ENCODE measurements at places on chromosomes 3 and 15.

- DNase-seq = no peak
Observed at GRCh38 chr15:42547918-42548248, 710 bp downstream of the LRRC57 start.

DNA sequence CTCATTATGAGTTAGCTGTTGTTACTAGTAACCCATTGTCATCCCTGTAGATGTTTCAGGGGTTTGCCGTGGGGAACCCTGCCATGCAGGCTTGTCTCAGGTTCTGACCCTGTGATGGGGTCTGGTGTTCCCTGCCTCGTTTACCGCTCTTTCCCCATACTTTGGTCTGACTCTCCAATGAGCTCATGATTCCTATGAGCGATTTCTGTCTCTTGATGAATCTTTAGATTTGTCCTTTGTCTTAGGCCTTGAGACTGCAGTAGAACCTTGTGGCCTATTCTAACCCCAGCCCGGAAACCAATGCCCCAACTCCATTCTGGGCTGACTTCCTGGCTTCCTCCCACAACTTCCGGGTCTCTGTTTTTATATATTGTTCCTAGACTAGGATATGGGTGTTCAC, 11.3 kb upstream of the IQGAP1 start:
- no peak for DNase-seq

DNA sequence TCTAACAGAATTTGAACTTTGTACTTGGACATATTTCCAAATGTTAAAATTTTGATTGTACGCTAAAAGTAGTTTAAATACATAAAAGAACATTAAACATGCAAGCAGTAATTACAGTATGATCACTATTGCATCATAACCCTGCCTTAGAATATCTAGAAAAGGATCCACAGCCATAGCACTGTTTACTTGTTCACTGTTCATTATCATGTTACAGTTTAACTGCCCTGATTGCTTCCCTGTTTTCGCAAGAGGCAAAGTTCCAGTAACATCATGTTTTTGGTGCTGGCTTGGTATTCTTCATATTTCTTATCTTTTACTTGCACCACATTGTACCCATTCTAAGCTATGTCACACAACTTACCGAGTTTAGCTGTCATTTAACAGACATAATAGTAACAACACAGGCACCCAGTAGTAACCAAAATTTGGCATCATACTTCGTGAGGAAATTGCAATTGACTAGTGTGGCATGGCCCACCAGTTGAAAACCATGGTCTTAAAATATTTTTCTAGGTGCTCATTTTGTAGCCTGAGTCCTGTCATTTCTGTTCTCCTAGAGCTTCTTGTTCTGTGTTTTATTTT, 13.3 kb upstream of the TMEM87A start:
- DNase-seq = no peak

GRCh38 chr15:44029940-44030568, 165.0 kb downstream of the FRMD5 start:
- DNase-seq = no peak

DNA sequence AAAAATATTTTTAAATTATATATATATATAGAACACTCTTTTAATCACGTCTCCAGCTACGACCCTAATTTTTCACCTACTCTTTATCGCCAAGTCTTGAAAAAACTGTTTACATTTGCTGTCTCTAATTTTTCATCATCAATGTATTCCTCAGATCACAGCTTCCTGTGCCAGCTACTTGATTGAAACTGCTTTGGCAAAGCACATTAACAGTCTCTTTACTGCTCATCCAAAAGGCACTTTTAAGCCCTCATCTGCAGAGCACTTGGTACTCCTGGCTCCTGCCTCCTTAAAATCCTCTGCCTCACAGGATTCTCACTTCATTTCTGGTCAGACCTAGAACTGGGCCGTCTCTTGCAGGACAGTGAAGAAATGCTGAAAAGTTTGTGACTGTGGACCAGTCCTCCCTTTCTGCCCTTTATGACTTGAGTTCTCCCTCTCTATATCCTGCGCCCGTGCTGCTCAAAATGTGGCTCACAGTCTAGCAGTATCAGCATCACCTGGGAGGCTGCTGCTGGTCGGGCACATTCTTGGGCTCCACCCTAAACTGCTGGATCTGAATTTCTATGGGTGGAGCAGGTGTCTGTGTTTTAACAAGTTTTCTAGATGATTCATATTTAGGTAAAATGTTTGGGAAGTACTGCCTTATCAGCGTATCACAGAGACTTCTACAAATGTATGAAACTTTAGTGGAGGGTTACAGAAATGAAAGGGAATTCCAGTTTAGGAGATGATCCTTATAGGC, 196.8 kb downstream of the ADAMTSL3 start:
- DNase-seq = no peak

DNA sequence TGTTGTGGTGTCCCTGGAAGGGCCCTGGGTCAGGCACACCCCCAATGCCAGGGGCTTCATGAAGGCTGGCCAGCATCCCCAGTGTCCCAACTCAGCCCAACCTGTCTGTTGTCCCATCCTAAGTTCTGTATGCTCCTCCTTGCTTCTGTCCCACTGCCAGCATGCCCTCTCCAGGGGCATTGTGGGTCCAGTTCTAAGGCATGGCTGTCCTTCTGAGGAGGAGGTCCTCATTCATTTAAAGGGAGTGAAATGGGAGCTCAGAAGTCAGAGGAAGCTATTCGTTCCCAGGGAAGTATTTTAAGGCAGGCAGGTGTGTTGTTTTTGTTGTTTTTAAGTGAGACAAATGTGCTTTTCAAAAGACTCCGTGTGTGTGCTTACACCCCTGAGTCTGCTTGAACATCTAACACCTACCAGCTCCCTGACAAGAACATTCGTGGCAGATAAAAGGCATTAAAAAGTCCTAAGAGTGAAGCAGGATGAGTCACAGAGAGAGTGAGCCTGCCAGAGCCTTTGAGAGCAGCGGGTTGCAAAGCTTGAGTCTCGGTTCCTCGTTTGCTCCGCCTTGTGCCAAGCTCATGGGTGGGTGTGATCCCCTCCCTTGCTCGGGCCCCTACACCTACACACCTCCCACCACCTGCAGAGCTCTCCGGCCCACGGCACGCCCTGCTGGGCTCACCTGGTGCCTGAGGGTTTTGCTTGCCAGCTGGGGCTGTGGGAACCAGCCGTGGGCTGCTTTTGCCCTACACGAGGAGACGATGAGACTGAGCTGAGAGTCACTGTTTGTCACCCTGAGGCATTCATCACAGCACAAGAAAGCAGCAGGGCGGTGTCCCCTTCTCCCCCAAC, 183.4 kb upstream of the TOPAZ1 start:
- DNase-seq = peak; percentile 83

- no peak for DNase-seq
Observed at GRCh38 chr3:16550305-16550675, 36.8 kb upstream of the RFTN1 start.

DNA sequence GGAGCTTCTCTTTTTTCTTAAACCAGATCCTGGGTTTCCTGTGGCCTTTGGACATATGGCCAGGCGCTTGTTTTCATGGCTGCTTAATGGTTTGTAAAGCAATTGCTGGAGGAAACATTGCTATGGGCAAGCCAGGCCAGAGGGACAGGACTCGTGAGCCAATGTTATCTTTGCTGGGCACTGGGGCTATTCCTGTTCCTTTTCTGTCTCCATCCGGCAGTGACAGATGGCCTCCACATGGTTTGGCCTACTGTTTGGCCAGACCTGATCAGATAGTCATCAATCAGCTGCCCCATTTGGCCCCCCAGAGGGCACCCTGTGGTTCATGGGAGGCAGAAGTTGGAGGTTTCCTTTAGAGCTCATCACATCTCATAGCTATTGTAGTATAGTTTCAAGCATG, 326.1 kb upstream of the ROPN1 start:
- DNase-seq = no peak

DNA sequence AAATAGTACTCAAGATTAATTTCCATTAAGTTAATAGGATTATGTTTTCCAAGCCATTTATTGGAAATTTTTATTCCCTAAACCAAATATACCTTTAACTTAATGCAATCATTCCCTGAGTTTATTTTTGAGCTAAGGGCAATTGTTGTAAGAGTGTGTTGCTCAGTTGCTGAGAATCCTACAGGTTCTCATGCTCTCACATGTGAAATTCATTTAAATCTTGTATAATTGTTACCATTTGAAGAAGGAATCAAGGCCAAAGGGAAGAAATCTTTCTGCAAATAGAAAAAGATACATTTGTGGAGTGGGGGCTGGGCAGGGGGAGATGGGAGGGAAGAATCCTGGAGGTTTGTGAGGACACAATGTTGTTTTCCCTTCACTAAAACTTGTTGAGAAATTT, 202.7 kb upstream of the STRIT1 start:
- DNase-seq = no peak

DNA sequence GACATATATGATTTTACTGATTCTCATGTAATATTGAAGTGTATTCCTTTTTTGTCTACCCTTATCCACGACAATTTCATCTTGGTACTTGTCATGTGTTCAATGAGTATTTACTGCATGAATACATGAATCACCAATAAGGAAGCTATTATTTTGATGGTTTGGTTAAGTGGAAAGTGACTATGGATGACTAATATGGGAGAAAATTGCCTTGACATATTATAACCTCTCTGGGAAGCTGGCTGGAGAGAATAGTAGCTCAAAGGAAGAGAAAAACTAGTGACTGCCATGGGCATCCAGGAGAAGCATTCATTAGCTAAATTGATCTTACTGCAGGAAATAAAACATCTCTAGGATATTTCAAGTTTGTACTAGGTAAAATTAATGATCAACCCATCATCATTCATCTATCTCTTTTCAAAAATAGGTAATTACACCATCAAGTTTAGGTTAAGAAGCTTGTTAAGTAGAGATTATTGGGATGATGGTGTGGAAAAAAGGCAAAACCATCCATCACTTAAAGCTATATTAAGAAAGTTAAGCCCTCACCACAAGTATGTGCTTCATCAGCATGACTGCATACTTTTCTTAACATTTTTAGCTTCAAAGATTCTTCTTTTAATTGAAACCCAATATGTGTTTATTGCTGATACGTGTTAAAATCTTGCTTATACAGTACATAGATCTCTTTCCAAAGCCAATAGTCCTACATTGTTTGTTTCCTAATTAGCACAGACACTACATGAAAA, 455.2 kb upstream of the ARPP21 start:
- no peak for DNase-seq

- DNase-seq = no peak
Observed at GRCh38 chr3:163384383-163384782, 1693.9 kb downstream of the SI start.

- peak; percentile 33 for DNase-seq
Observed at GRCh38 chr3:185630182-185630622, 44.1 kb downstream of the SENP2 start.

DNA sequence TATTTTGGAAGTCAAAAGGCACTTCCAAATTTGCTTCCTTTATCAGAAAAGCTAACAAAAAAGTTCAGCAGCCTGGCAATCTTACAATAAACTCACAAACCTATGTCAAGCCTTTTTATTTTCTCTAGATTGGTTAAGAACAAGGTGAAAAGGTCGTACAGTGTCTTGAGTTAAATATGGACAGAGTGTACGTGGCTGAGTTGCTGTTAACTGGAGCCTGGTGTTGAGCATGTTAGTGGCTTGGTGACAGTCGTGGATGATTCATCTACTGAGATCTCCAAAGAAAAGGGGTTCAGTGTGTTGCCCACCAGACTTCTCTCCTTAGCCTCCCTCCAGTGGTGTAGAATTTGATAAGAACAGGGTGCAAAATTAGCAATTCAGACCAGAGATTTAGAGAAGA, 89.7 kb downstream of the SSR3 start:
- no peak for DNase-seq

- no peak for DNase-seq
Observed at GRCh38 chr3:61562721-61563312, 1.4 kb downstream of the PTPRG start.

- DNase-seq = no peak
Observed at GRCh38 chr3:30078736-30079135, 527.7 kb upstream of the TGFBR2 start.
